Stimulated activated CD4-positive, alpha-beta T cell treated with anti-CD3 and anti-CD28 coated beads, Interleukin-1b, Interleukin-23, amount 100 ng/mL, for 24 hours (primary cell): ENCODE measurements at places on chromosomes 5 and 9.
A peak's percentile ranks its signal among the peaks of the same experiment; 100 is the strongest.

- no peak for DNase-seq
Measured at GRCh38 chr5:90519081-90519480, 10.3 kb downstream of the LYSMD3 start.

GRCh38 chr9:88826771-88827181 is 164.5 kb upstream of the S1PR3 start:
- DNase-seq = no peak

DNA sequence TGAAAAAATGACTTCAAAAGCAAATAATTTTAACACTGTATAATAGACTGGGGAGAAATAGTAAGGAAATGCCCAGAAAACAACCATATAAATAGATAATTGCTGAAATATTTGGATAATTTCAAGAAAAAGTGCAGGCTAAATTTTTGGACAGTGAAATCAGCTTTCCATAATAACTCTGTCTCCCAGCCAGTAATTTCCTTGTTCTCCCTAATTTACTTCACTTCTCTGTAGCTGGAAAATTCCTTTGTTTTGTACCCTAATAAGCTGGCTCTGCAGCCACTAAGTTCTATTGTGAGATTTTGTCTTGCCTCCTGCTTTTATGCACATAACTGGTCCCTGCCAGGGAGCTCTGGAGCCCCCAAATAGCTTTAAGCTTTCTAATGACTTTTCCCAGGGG is 27.7 kb downstream of the PRDM6 start:
- DNase-seq = no peak

- no peak for DNase-seq
Measured at GRCh38 chr5:57887851-57888621, 405.4 kb upstream of the ACTBL2 start.

DNA sequence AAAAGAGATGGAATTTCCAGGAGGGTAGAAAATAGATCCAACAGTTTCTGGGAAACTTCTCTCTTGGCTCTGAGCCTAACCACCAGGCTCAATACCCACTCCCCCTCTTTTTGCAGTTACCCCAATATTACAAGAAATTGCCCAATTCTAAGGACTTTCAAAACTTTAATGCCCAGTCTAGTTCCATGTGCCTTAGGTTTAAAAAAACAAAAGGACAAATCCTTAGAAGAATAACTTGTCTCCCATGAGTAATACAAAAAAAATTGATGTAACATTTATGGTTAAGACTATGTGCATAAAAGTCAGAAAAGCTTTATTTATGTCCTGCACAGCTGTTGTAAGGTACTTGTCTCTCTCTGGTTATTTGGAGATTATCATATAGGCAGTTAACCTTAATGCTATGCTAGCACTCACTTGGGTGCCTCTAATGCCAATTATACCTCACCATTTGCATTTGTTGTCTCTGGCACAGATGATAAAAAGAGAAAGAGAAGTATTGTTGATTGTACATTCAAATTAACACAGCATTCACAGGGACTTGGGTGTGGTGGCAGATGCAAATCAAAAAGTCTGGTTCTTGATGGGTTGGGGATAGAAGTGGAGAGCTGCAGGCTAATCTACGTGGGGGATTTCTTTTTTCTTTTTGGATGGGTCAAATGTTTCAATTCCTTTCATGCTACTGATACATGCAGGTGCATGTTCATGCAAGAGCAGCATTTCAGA is 159.4 kb downstream of the PIK3R1 start:
- no peak for DNase-seq

- DNase-seq = no peak
Measured at GRCh38 chr5:149416987-149417710, 38.1 kb upstream of the IL17B start.

- DNase-seq = no peak
Measured at GRCh38 chr9:129778469-129778868, 24.5 kb upstream of the TOR1B start.

DNA sequence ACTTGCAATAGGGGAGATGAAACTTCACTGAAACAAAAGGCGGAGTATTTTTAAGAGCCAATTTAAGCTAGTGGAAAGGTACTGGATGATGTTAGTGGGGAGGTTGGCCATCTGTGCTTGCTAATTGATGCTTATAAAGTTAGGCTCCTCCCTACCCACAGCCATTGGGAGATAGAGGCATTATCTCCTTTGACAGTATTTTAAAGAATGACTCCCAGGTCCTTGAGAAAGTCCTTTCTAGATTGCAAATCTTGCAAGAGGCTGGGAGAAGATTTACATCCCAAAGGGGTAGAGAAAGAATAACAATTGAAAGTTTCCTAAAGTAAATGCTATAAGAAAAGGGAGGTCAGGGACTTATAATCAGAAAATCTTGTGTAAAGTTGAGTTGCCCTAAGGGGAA is 282.6 kb downstream of the BRINP1 start:
- no peak for DNase-seq

DNA sequence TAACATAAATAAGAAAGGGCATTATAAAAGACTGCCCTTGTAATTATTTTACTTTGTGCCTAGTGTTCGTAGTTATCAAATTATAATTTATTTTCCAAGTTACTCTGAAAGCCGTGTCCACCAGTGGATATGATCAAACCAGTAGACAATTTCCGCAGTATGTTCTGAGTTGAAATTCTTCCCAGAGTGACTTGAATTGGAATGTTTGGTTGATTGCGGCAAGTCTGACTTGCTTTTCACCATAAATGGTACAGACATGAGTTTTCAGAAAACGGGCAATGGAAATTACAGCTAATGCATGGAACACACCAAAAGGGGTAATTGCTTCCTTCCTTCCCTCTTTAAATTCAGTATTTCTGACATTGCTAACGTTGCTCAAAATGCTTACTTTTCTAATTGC is 56.6 kb downstream of the CHSY3 start:
- no peak for DNase-seq

DNA sequence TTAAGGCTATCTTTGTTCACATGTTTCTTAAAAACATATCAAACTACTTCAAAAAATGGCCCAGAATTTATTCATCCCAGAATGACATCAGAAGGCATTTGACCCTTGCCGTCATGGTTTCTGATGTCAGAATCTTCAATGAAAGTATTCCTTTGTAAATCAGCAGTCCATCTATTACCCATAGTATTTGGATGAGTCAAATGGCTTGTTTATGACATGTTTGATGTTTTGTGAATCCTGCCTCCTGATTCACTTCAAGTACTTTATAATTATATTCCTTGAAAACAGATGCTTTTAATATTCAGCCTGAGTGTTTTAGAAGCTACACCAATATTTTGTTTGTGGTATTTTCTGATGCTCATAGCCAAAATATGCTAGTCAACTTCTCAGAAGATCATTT is 200.8 kb upstream of the MEF2C start:
- no peak for DNase-seq

DNA sequence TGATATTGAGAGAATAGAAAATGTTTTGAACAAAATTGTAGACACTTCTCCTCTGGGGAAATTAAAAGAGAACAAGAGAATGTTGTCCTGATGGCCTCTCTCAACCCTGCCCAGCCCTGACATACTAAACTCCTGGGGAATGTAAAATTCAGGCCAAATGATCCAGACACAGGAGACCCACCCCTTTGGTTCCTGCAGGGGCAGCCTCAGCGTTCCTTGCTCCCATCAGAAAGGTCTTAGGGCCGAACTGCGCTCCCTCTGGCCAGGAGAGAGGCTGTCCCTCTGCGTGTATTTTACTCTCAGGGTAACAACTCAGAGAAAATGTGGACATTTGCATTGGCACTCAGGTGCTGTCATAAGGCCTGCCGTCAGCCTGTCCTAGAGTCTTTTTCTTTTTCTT is 616.3 kb upstream of the KLF4 start:
- DNase-seq = no peak

- peak; percentile 32 for DNase-seq
Measured at GRCh38 chr9:32968101-32969011, 33.1 kb downstream of the APTX start.

- DNase-seq = no peak
Measured at GRCh38 chr9:10282084-10282483, 330.7 kb downstream of the PTPRD start.

- DNase-seq = no peak
Measured at GRCh38 chr9:126386088-126386487, 59.5 kb downstream of the MVB12B start.

GRCh38 chr5:125455041-125455440 is 708.6 kb upstream of the ZNF608 start:
- DNase-seq = no peak

DNA sequence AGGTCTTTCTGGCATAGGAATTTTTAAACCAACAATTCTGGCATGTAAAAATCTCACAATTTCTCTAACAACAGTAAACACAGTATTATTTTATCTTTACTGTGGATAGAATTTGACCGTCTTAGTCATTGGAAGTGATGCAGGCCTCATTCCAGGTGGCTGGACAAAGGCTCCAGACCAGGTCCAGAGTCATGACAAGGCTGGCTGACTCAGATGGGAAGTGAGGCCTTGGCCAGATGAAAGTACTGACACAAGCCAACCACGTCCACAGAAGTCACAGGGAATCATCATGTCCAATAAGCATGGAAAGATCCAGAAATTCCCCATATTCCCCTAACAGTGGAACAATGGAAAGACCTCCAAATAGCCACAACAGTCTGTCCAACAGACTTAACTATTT is 12.4 kb downstream of the SPOCK1 start:
- DNase-seq = no peak

DNA sequence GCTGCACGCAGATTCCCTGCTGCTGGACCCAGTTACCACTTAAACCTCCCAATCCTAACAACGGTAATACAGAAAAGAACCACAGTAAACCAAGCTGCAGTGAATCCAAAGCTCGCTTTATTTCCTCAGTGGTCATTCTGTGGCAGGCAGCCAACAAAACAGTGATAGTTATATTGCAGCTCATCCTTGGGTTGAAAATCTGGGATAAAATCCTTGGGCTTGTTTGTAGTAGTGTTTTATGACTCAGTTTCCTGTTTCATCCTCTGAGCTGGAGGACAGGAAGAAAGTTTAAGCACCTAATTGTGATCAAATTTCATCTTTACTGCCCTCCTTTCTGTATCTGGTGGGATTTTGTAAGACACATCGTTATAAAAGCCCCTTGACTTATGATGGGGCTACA is 31.4 kb downstream of the HMGCR start:
- DNase-seq = no peak

GRCh38 chr5:79806741-79807140 is 117.1 kb downstream of the CMYA5 start:
- DNase-seq = no peak

DNA sequence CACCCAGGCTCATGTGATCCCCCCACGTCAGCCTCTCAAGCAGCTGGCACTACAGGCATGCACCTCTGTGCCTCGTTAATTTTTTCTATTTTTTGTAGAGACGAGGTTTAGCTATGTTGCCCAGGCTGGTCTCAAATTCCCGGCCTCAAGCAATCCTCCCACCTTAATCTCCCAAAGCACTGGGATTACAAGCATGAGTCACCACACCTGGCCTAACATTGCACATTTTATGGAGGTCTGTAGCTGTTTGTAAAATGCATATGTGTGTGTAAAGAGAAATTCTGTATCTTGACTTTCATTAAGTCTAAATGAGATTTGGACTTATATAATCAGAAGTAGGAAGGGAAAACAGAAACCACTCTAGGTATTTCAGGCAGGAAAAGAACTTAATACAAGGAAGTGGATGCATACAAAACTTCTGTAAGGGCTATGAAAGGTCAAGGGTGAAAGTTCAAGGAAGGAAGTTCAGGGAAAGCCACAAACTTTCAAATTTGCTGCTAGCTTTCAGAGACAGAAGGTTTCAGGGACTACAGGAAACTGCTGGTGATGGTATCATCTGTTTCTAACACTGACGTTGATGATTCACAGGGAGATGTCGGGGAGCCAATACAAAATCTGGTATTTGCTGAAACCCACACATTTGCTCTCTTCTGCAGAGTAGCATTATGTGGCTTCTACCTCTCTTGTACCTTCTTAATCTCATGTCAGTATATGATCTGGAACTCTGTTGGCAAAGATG is 209.4 kb downstream of the PIK3R1 start:
- DNase-seq = no peak
